ENCODE measurements at places on chromosomes 11 and 22.
A peak's percentile ranks its signal among the peaks of the same experiment; 100 is the strongest.

- DNase-seq = no peak
Observed at GRCh38 chr11:107252429-107253161, 205.0 kb downstream of the CWF19L2 start.

DNA sequence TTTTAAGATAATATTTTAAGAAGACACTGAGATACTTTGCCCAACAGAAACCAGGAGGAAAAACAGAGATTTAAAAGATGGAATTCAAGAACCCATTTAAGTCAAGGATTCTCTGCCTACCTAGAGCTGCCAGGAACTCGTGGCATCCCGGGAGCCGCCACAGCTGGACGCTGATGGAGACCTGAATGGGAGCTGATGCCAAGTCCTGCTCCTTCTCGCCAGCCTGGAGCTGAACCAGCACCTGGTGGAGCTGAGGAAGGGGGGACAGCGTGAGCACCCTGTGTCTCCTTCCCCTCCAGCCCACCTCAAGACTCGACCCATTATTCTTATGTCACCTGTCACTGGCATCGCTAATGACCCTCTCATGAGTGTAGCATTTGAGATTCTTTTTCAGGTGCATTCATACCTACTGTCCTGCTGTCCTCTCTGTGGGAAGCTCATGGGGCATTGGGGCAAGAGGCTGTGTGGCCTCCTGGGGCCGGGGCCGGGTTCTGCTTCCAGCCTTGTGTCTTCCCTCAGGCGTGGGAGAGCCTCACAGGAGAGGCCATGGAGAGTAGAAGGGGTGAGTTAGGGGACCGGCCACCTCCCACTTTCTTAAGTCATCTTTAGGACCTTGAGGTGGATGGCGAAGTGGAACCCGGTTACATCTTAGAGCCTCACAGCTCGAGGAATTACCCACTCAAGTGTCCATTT lies 70.8 kb upstream of the PITPNB start:
- no peak for DNase-seq

DNA sequence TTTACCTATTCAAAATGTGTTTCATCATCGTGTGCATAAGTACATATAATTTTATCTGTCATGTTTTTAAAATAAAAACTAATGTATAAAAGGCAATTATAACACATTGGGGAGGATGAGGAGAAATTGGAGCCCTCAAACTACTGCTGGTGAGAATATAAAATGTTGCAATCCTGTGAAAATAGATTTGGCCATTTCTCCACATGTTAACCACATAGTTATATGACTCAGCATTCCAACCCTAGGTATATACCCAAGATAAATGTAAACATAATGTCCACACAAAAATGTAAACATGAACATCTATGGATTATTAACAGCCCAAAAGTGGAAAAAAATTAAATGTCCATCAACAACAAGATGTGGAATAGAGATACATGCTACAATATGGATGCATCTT lies 928.0 kb upstream of the FAT3 start:
- DNase-seq = no peak

- DNase-seq = no peak
Observed at GRCh38 chr11:3972431-3972830, 117.0 kb downstream of the STIM1 start.

DNA sequence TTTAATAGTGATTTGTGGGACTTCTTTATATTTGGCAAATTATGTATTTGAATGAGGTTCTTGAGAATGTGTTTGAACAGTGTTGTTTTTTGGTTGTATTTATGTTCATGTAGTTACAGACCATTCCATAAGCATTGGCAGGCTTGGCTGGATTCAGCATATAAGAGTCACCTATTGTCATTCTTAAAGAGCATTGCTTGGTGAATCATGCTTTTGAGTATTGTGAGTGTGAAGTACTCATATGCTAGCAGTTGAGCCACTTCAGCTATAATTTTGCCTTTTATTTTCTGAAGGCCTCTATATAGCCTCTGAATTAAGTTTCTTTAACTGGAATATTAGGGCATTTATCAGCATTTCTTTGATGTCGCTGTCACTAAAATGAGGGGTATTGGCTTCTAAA lies 110.0 kb upstream of the GAL start:
- no peak for DNase-seq

DNA sequence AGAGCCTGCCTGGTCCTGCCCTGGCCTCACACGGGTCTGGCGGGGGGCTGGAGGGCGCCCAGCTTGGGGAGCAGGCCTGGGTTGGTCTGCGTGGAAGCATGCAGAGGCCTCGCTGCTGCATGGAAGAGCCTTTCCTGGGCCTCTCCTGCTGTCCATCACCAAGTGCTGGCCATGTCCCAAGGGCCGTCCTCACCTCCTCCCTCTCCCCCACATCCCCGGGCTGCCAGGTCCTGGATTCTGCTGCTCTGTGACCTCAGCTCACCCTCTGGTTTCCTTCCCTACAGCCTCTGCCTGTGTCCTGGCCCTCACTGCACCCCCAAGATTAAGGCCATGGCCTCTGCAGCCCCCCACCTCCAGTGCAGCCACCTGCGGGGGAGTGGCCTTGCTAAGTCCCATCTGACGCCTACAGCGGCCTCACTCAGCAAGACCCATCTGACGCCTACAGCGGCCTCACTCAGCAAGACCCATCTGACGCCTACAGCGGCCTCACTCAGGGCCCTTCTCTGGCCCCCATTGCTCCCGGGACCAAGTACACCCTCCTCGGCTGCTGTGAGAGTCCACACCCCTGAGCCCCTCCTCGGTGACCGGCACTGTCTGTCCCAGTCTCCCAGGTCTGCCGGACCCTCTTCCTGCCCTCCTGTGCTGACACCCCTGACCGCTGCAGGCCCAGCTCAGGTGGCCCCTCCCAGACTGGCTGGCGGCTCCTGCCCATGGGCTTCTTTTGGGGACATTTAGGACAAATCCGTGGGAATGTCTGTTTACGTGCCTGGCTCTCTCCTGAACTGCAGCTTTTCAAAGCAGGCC lies 119.5 kb upstream of the B3GAT1 start:
- DNase-seq = no peak

GRCh38 chr11:75554258-75555022 lies 7.6 kb upstream of the SERPINH1 start:
- DNase-seq = peak; percentile 97

- no peak for DNase-seq
Observed at GRCh38 chr22:38422611-38423511, 32.1 kb downstream of the KCNJ4 start.

DNA sequence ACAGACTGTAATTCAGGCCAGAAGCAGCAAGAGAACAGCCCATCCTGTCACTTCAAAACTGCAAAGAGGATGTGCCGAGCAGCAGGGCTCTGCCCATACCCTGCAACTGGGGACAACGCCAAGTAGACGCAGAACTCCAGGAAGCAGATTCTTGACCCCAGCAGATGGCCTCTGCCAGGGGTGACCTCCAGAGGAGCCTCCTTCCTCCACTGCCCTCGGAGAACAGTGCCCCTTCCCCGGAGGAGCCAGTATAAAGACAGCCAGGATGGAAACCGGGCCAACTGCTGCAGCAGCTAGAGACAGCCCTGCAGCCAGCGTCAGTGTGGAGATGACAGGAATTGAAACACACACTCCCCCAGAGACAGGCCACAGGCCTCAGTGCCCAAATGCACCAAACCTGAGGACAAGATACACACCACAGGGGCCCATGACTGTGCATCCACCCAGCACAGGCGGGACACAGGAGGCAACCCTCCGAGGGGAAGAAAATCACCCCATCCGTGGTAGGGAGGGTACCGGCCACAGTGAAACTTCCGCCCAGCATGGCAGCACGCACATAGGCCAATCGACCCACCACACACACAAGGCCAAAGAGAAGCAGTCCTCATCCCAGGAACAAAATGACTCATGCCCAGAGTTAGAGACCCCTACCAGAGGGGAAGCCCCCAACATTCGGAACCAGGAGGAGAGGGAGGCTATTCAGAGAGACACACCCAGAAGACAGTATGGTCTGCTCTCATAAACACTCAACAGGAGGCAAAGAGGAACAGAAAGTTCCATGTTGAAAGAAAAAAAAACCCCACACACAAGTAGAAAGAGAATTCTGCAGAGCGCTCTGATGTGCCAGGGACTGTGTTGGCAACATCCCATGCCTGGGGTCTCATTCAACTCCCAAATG lies 5.6 kb downstream of the AHNAK start:
- DNase-seq = no peak

- DNase-seq = peak; percentile 33
Observed at GRCh38 chr11:30919389-30920152, 333.4 kb upstream of the MPPED2 start.

GRCh38 chr11:24754406-24754805 lies 257.6 kb downstream of the LUZP2 start:
- DNase-seq = no peak

GRCh38 chr11:121057922-121058321 lies 34.0 kb downstream of the TBCEL start:
- DNase-seq = no peak

DNA sequence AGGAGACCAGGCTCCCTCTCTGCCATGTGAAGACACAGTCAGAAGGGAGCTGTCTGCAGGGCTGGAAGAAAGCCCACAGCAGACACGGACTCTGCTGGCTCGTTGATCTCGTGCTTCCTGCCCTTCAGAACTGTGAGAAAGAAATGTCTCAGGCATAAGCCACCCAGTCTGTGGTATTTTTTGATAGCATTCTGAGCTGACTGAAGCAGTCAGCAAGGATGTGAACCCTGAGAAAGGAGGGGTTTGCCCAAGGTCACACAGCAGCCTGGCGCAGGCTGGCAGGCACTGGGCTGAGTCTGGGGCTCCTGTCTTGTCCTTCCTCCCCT lies 255.1 kb upstream of the B3GAT1 start:
- no peak for DNase-seq

- DNase-seq = no peak
Observed at GRCh38 chr11:100319691-100320090, 367.4 kb upstream of the ARHGAP42 start.

DNA sequence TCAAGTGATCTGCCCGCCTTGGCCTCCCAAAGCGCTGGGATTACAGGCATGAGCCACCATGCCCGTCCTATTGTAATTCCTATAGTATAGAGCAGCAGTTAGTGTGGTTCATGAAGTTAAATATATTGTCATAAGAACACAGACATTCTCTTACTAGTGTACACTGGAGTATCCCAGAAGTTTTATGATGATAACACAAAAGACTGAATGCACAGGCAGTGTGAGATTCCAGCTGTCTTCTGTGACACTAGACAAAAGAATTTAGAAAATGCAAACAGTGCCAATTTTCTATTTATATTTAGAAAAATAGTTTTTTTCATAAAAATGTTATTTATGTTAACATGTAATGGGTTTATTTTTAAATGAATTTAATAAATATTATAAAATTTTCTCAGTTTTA lies 39.4 kb upstream of the RBX1 start:
- DNase-seq = no peak

GRCh38 chr11:1112351-1113191 lies 37.9 kb downstream of the MUC2 start:
- no peak for DNase-seq

- no peak for DNase-seq
Observed at GRCh38 chr11:61682093-61682732, 2.0 kb downstream of the DAGLA start.

- no peak for DNase-seq
Observed at GRCh38 chr11:126545057-126545555, 189.6 kb downstream of the ST3GAL4 start.
